Stimulated activated CD4-positive, alpha-beta T cell treated with anti-CD3 and anti-CD28 coated beads, Interleukin-4, amount 100 ng/mL, for 1 hour (primary cell): ENCODE measurements at places on chromosomes 5 and 9.

DNA sequence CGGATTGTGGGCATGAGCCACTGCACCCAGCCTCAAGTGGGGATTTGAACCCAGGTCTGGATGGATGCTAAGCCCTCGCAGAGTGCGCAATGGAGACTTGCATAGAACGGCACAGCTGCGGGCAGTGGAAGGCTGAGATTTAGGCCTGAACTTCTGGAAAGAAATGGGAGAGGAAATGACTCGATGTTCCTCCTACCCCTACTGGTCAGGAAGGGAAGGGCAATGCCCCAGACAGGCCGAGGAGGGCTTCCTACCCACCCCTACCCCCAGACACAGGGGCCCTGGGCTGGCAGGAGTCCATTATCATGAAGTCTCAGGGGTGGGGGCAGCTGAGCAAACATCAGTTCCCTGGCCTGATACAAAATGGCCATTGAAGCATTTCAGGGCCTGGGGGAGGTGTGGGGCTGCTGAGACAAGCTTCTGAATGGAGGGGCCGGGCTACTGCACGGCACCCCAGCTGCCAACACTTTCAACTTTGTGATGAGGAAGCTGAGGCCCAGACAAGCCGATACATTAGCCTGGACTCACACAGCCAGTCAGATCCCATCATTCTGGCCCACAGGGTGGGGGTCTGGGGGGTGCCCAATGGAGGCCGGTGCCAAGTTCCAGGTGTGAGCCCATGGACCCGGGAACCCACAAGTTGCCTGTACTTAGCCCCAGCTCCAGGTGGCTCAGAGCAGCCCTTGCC lies 13.5 kb upstream of the WDR38 start:
- no peak for DNase-seq

- no peak for DNase-seq
Observed at GRCh38 chr5:150651924-150652671, 9.0 kb upstream of the MYOZ3 start.

GRCh38 chr5:31638345-31638744 lies 586 bp upstream of the PDZD2 start:
- no peak for DNase-seq

DNA sequence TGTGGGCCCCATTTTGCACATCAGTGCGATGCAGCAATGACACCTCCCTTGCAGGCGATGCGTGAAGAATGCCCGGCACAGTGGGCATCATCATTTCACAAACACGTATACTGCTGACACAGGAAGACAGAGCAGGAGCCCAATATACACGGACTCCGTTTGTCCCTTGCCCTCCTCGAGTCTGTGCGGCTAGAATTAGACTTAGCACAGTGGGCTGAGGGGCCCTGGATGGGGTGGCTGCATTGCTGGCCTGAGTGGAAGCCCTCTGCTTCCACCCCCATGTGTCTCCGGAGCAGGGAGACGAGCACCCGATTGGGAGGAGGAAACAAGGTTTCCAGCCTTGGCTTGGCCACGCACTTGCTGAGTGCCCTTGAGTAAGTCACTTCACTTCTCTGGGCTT lies 40.8 kb downstream of the GSN start:
- no peak for DNase-seq

DNA sequence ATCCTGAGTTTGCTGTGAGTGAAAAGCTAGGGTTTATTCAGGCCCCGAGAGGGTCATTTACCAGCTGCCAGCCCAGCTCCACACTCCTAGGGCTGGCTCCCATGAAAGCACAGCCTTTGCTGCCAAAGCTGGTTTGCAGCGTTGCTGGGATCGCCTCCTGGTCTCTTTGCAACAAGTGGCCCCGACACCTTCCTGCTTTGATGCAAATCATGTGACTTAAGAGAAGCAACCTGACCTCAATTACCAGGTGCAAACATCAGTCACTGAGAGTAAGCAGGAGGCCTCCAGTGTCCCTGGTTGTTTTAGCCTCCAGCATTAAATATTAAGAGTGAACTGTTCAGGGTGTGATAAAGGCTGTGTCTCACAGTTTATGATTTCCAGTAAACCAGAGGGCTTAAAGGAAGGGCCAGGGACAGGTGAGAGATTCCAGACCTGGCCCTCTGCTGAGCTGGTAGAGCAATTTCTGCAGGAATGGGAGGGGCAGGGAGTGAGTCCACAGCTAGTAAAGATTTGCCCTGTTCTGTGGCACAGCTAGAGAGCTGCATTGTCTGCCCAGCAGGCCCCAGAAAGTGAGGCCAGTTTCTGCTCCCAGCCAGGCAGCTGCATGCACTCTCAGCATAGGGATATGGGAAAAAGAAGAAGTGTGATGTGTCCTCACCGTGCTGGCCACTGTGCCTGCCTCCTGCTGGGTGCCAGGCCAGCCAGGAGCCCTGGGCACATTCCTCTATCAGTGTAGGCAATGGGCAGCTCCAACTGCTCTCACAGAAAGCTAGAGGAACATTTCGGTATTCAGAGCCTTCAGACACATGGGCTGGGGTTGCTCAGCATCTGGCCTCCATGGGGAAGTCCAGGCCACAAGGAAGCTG lies 58.0 kb downstream of the SLC22A5 start:
- DNase-seq: peak; percentile 39

DNA sequence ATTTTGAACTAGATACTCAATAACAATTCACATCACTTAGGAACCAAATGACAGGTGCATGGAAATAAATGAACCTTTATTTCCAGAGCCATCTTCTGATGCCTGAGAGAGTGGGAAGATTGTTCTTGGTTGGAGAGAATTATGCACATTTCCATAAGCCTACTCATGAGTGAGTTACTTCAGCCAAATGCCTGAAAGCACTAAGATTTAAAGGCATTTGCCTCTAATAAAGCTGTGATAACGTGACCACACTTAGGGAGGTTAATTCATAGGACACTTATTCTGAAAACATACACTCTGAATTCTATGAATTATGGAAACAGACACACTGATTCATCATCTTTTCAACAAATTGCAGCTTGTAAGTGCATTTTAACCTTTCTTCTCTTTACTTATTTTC lies 40.0 kb downstream of the KCTD16 start:
- DNase-seq: no peak

DNA sequence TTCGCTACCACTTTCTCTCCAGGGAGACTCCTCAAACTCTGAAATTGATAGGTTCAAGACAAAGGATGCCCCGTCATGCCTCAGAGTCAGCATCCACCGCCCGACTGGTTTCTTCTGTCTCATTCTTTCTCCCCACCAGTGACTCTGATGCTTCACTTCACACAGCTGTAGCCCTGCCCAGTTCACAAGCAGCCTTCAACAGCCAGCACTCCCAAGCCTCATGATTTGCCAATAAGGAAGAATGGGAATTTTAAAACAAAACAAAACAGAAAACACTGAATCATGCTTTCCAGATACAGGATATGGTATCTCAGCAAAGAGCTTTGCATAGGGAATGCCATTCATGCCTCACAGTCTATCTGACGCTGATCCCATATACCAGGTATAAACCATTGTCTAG lies 371.2 kb upstream of the RORB start:
- no peak for DNase-seq

DNA sequence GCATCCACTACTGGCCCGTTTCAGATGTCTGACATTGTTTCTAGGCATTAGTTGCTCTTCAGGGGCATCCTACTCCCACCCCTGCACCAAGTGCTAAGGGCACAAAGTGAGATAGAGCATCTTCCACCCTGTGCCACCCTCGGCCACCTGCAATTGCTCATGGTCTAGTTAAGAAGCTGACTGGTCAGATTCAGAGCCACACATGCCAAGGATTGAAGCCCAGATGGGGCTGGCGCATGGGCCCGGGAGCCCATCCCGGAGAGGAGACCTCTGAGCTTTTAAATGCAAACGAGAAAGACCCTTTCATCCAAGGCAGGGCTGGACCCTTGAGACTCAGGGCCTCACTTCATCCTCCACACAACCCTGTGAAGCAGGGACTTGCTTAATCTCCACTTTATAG lies 28.5 kb downstream of the HRH2 start:
- DNase-seq: no peak

DNA sequence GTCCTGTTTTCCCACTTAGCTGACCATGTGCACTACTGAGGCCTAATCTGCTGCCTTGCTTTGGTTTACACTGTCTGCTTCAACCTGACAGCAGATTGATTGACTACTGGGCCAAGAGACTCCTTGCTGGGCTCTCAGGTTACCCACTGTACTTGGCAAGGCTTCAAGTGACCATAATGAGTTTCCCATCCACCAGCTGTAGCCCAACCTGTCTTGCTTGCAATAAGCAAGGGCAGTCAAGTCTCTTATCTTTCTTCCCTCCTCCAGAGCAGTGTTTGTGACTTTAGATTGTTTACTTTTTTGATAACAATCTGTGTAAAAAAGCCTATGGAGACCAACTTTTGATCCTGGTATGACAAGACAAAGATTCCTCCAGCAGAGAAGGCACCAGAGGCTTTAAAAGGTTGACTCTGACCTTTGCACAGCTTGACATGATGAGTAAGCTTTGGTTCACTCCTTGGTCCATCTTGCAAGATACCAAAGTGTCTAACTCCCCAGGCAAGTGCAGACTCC lies 912.3 kb upstream of the SEMA6A start:
- DNase-seq: no peak

GRCh38 chr5:150303070-150303615 lies 438 bp upstream of the ARSI start:
- no peak for DNase-seq

- no peak for DNase-seq
Observed at GRCh38 chr5:160629003-160629402, 207.3 kb downstream of the PTTG1 start.

GRCh38 chr5:135026645-135027265 lies 7.3 kb downstream of the PITX1 start:
- DNase-seq: no peak

- no peak for DNase-seq
Observed at GRCh38 chr5:122844910-122845228, 544 bp upstream of the SNX24 start.

DNA sequence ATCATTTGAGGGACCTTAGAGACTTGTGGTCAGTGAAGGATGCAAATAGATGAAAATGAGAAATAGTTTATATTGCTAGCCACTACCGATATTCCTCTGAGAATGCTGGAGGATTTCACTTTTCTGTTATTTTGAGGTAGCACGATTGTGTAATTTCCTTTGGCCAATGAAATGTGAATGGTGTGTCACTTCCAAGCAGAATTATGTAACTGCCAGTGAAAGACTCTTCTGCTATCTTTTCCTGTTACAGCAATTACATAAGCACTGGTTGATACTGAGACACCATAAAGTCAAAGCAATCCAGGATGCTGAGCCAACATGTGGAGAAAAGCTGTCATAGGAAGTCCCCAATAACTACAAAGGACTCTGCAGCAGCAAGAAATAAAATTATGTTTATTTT lies 3.6 kb upstream of the PCDHA2 start:
- no peak for DNase-seq

- DNase-seq: no peak
Observed at GRCh38 chr5:119708076-119708790, 78.9 kb downstream of the FAM170A start.

- DNase-seq: no peak
Observed at GRCh38 chr5:24188216-24188925, 456.4 kb downstream of the CDH10 start.

GRCh38 chr9:126154869-126155268 lies 171.8 kb upstream of the MVB12B start:
- no peak for DNase-seq

- no peak for DNase-seq
Observed at GRCh38 chr9:70260606-70261005, 1.8 kb downstream of the SMC5 start.

- DNase-seq: no peak
Observed at GRCh38 chr9:113568571-113569321, 105.2 kb downstream of the RGS3 start.

DNA sequence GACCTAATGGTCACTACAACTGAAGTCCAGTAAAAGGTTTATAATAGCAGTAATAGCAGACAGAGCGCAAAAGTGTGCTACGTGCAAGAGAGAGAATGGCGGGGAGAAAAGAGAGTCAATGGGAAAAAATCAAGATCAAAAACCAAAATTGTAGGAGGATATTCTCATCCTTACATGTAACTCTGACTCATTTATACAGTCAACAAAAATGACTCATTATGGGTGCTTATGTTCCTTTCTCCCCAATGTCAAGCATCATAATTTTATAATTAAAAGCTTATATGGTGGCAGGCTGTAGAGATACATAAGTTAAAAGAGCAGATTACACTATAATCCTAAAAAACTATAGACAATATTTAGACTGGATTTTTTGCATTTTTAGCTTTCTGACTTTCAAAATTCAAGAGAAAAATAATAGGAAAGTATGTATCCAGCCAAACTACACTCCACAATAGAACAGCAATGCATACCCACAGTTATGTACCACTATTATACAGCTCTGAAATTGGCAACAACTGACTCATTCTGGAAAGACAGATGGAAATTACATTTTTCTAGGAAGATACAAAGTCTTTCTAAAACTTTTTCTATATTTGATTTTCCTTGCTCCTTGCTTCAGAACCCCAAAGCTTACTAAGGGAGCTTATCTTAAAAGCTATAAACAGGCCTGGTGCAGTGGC lies 78.4 kb downstream of the PLPP1 start:
- no peak for DNase-seq

DNA sequence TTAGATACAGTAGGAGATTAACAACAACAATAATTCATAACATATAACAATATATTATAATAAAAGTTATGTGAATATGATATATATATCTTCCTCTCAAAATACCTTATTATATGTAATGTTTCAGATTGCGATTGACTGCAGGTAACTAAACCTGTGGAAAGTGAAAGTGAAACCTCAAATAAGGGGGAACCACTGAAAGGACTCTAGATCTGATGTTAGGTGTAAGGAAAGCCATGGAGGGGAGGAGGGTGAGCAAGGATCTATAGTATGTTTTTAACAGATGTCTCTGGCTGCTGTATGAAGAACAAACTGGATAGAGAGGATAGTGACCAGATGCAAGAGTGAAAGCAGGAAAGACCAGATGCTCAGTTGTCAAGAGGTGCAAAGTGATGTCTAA lies 5.8 kb upstream of the FSTL4 start:
- DNase-seq: no peak

GRCh38 chr5:177022386-177023302 lies at the start of gene ZNF346:
ZNF346 (plus strand) TSS chr5:177022696; CDS start chr5:177022739, 43 bp downstream.
- peak; percentile 90 for DNase-seq

DNA sequence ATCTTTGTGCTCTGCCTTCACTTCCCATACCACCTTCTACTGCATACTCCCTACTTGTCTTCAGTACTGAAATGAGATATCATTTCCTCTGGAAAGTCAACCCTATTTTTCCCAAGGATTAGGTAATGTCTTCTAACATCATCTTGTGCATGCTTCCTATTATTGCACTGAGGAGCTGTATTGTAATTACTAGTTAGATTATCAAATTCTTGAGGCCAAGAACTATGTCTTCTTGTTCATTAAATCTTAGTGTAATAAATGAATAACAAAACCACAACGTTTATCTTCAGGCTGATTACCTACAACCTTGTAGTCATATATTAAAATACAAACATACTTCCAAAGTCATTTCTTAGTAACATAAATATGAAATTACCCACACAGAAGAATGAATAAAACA lies 87.9 kb upstream of the POU5F2 start:
- no peak for DNase-seq

DNA sequence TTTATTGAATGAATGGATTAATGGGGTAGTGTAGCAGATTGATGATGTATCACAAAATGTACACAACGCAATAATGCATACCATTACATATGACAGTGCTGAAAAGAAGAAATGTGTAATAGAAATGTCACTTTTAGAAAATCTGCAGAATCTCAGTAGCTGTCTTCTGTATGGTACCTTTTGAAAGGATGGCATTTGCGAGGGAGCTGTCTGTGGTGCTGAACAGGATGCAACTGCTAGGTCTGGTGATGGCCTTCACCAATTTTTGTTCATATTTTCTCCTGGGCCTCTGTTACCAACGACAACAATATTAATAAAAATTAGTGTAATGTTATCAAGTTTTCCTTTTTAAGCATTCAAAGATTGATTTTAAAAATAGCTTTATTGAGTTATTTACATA lies 36.2 kb upstream of the OTULIN start:
- peak; percentile 57 for DNase-seq
